Stimulated activated CD4-positive, alpha-beta T cell treated with anti-CD3 and anti-CD28 coated beads, Interleukin-1b, Interleukin-23, amount 100 ng/mL, for 1 hour (primary cell): ENCODE measurements at places on chromosomes 16 and 17.
A peak's percentile ranks its signal among the peaks of the same experiment; 100 is the strongest.

- no peak for DNase-seq
Measured at GRCh38 chr16:919658-920050, 51.1 kb downstream of the LMF1 start.

DNA sequence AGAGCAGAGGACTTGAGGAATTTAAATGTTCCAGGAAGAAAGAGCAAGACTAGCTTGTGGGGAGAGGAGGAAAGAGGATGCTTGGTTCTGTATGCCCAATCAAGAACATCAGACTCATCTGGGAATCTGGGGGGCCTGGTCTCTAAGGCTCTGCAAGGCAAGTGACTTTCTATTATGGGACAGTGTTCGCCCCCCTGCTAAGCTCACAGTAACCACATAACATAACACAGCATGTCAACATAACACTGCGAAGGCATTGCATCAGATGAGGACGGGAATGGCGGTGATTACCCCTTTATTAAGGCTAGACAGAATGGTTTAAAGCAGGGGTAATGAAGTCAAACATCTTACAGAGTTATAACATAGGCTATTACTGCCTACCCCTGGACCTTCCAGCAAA, 176.6 kb upstream of the IRX6 start:
- DNase-seq: no peak

DNA sequence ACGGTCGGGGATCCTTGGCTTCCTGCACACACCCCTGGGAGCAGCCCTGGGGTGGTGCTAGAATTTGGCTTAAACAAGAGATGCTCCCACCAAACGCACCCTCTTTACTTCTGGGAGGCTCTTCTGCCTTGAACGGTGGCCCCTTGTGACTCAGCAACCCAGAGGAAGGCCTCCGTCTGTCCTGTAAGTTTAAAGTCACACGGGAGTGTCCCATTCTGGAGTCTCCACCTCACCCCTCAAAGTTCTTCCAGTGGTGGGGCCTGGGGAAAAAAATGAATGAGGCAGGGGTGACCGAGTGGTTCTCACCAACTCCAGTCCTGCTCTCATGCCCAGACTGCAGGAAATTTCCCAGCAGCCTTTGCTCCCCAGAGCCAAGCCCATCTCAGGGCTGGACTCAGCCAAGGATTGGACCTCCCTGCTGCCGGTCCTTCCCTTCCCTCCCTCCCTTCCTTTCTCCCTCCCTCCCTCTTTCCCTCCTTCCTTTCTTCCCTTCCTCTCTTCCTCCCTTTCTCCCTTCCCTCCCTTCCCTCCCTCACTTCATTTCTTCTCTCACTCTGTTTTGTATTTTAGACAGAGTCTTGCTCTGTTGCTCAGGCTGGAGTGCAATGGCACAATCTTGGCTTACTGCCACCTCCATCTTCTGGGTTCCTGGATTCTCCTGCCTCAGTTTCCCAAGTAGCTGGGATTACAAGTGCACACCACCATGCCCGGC, 11.4 kb downstream of the ITGAD start:
- DNase-seq: no peak

DNA sequence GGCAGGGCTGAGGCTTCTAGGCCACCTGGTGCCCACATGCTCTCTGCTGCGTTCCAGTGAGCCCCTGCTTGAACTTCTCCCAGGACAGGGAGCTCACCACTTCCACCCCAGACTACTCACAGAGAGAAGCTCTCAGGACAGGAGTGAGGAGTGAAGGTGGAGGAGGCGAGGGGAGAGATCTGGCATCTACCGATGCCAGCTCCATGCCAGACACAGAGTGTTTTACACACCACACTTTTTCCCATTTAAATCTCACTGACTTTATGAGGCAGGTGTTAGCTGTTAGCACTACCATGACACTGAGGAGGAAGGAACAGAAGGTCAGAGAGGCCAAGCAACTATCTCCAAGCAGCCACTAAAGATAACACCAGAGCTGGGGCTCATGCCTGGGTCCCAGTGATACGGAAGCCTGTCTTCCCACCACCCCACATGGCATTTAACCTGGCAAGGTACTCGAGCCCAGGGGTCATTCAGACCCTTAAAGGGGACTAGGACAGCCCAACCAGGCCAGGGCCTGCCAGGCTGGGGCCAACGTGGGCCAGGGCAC, 6.8 kb downstream of the FAM83G start:
- no peak for DNase-seq

- DNase-seq: no peak
Measured at GRCh38 chr16:79792076-79792475, 191.5 kb upstream of the MAF start.

GRCh38 chr16:3780570-3780969, 63.2 kb upstream of the TRAP1 start:
- no peak for DNase-seq

GRCh38 chr16:78116946-78117345, 17.5 kb downstream of the WWOX start:
- DNase-seq: no peak

DNA sequence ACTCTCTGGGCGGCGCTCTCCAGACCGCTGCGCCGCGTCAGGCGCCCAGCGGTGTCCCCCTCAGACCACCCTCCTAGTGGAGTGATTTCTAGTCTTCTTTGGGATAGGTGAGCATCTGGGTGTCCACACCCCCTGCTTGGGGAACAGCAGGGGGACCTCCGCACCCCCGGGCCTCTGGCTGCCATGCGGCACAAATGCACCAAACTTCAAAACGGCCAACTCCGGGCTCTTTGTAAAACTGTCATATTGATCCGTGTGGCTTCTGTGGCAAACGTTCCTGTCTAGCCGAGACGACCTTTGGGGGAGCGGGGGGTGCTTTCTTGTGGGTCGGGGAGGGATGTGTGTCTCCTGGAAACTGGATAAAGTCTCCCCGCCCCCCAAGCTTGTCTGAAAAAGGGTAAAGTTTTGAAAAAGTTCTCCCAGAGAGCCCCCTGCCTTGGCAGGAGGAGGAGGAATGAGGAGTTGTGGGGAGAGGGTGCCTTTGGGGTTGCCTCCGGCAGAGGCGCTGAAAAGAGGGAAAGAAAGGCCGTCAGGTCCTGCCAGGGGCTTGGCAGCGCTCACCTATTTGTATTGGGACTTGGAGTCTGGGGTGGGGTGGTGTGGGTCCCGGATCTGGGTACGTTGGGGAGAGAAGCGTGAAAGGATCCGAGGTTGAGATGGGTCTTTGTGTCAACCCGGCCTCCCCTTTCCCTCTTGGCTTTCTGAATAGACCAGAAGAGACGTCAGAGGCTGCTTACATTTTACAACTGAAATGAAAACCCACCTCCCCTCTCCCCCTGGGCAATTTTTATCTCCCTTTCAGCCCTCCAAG, 2.2 kb upstream of the CHD3 start:
- DNase-seq: peak; percentile 22

GRCh38 chr17:72463287-72464102, 342.7 kb downstream of the SOX9 start:
- no peak for DNase-seq

GRCh38 chr17:28899212-28899815, 1.8 kb upstream of the FLOT2 start:
- DNase-seq: no peak

DNA sequence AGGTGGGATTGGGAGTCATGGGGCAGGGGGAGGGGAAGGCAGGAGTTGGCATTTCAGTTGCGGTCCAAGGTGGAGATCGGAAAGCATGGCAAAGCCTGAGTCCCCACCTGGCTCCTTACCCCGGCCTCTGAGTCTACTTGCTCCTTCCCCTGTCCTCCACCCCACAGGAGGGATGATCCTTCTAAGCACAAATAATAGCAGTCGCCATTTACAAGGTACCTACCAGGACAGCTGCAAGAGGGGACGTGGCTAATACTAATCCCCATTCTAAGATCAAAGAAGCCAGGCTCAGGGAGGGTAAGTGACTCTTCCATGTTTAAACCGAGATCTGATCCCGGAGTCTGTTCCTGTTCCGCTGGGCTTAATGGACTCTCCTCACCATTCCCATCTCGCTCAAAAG, 396.3 kb downstream of the SLC39A11 start:
- DNase-seq: no peak

- no peak for DNase-seq
Measured at GRCh38 chr17:66727634-66728570, 107.0 kb upstream of the CACNG5 start.

GRCh38 chr16:77330332-77331042, 104.3 kb downstream of the ADAMTS18 start:
- no peak for DNase-seq

- no peak for DNase-seq
Measured at GRCh38 chr17:71023249-71024030, 854.1 kb downstream of the KCNJ2 start.

DNA sequence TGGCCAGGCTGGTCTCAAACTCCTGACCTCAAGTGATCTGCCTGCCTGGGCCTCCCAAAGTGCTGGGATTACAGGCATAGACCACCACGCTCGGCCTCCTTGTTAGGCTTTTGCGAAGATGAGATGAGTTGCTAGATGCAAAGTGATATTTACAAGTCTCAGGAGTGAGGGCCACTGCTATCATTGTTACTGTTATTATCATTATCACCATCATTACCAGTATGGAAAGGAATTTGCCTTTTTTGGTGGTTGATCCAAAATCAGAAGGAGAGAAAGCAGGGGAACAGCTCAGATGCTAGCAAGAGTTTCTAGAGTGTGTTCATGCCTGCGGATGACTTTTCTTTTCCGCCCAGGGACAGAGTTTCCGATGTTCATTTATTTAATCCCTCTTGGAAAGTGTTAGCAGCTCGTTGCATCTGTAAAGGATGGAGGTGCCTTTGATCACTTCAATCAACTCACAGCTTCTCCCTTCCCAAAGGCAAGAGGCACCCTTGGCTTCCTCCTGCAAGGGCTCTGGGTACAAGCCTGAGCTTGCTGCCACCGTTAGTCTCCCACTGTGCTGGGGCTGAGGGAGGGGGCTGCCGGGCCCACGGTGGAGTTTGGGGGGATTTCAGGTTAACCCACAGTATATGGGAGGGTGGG, 21.6 kb downstream of the ITPRIPL2 start:
- DNase-seq: no peak

- DNase-seq: no peak
Measured at GRCh38 chr16:55760310-55761001, 72.4 kb downstream of the CES1 start.

DNA sequence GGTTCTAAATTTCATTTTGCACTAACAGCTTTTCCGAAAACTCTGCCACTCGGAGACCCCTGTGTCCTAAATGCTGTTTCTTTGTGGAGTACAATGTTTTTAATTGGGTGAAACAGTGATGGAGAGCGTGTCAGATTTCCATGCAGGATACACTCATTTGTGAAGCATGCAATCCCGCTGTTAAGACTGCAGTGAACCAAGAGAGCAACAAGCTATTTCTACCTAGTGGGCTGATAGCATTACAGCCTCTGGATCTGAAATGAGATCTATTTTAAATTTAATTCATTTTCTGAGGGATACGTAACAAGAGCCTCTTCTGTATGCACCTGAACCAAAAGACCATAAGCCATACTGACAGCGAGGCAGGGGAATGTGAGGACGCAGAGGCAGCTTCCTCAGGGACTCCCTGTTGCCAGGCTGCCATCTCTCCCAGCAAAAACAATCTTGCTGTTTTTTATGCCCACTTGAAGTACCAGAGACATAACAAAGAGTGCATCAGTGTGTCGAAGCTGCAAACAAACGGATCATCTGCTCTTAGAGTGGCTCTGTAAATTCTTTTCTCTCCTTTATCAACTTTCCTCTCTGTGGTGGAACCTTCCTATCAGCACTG, 199.9 kb upstream of the COX10 start:
- no peak for DNase-seq

DNA sequence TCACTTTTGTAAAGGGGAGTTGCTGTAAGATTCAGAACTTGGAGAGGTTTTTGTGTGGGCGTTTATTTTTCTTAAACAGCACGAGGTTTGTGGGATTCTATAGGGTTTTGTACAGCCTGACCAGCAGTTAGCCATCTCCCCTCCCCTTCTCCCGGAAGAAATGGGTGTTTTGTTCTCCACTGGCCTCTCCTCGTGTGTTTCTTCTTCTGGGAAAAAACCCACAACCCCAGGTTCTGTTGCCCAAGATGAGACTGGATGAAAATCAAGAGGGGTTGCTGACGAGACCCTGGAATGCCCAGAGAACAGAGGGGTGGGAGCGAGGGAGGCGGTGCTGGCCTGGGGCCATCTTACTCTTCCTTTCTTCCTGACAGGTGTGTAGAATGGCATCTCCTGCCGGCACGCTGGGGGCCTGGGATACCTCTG, 186.1 kb downstream of the MSI2 start:
- no peak for DNase-seq

DNA sequence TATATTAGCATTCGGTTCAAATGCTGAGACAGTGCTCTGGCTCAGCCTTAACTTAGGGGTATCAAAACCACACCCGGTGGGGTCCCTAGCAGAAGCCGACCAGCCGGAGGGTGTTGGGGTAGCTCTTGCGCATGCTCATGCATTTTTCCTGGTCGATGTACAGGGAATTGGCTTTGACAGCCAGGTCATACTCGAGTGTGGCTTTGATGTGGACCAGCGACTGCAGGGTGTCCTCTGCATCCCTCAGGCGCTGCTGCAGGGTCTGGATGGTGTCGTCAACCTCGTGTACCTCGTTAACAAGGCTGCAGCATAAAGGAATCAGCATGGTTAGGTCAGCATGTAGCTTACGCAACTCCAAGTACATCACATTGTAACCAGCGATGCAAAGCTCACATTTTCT, 37.5 kb downstream of the TEKT3 start:
- DNase-seq: no peak

DNA sequence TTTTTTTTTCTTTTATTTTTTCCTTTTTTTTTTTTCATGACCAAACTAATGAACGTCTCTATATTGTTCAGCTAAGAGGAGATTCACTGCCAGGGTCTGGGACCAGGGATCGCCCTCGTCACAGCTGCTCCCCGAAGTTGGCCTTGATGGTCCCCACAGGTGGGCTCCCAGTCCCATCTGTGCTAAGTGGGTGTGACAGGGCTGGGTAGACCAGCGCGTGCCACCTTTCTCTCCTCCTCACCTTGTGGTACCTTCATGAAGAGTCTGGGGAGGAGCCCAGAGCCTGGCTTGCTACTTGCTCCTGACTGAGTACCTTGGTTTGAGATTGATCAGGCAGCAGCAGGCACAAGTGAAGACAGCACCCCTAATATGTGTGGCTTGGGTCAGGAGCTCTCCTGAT, 6.5 kb upstream of the FOXF1 start:
- DNase-seq: no peak
